ENCODE measurements at places on chromosomes 3 and 15.
A peak's percentile ranks its signal among the peaks of the same experiment; 100 is the strongest.

- DNase-seq = peak; percentile 10
These were observed 6.4 kb downstream of the NSUN3 start for GRCh38 chr3:94069194-94069813.

DNA sequence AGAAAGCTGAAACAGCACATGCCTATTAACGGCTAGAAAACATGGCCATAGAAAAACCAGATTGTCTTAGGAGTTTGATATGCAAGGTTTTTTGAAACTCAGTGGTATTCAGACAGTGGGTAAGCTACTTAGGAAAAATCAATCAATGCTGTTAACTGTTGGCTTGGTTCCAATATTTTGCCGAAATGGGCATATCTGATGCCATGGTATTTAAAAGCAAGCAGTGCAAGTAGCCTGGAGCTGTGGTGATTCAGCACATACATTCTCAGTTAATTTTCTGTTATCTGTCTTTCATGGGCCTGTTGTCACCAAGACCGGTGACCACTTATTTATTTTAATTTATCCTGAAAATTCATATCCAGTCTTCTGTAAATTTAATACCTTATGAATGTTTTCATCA, 17.3 kb upstream of the SUCNR1 start:
- DNase-seq = no peak

- no peak for DNase-seq
These were observed 225.8 kb upstream of the UMPS start for GRCh38 chr3:124504332-124505059.

DNA sequence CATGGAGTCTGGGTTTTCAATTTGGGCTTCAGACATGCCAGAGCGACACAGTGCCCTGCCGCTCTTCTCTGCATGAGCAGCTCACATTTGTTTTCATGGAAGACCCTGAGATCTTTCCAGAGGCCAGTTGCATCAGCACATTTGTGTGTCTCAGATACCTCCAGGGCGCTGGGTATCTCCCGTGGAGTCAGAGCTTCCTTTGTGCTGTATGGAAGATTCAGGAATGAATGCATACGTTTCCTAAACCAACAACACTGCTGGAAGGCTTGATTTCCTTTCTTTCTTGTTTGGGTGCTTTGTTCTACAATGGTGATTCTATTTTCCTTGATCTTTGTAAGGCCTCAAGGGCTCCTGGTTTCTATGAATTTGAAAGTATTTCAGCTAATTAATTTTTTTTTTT, 106.5 kb downstream of the CACNA2D3 start:
- no peak for DNase-seq

- DNase-seq = no peak
These were observed 9.0 kb upstream of the COPG1 start for GRCh38 chr3:129240436-129240835.

GRCh38 chr15:29348336-29348914, 78.8 kb upstream of the NSMCE3 start:
- no peak for DNase-seq

All from urothelium cell line (cell line).